ENCODE measurements at places on chromosomes 3 and 15. TPM values are rescaled to one million over a fixed set of nuclear protein-coding genes. Genes with fewer than 3 reads are reported as not detected.

- H3K4me3 ChIP-seq: no peak overlapping the region
- H3K36me3 ChIP-seq: no peaks in the 10 kb centered on the region
- no peak overlapping the region for H3K27ac ChIP-seq
- no peaks in the 10 kb centered on the region for H3K27me3 ChIP-seq
- no peak for DNase-seq
Observed at GRCh38 chr15:23416349-23417276, 30.4 kb downstream of the GOLGA6L2 start.

LINGO1 gene
- total RNA-seq: not detected

DAZL gene
- total RNA-seq: not detected

PIAS1 gene
- total RNA-seq: 42.5 TPM

DNA sequence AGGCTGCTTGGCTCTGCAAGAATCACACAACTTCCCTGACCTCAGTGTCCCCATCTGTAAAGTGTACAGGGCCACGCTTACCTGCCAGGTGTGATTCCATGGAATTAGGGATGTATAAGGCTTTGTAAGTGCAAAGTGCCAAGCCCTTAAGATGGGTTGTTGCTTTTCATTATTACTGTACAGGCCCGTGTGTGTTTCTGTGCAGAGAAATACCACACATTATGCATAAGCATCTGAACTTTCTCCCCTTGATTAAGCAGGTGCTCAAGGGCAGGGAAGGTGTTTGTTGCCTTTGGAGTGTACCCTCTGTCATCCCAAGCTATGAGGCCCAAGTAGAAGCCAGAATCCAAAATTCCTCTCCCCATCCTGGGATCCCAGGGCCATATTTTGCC is 13.6 kb upstream of the HRH1 start:
- H3K27ac ChIP-seq: peak overlapping the region; percentile 68
- H3K4me3 ChIP-seq: peak overlapping the region; percentile 28
- no peaks in the 10 kb centered on the region for H3K27me3 ChIP-seq
- H3K4me1 ChIP-seq: peaks cover 53% of the 10 kb centered on the region

Measured in PC-9 (cell line).